ENCODE measurements at places on chromosomes 13 and 19.

DNA sequence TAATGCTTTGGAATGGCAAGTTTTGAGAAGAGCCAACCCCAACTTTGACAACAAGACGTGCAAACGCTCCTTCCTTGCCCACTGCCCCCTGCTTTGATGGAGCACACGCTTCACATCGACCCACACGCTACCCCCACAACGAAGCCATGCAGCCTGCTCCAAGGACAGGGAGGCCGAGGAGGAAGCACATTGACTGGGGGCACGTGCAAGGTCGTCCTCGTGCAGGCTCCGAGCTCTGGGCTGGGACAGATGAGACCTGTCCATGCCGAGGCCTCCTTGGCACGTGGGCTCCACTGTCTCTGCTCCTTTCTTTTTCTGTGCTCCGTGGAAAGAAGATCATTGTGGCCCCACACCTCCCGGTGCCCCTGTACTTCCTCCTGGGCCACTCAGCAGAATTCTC lies 309.0 kb downstream of the TEX29 start:
- DNase-seq: no peak

DNA sequence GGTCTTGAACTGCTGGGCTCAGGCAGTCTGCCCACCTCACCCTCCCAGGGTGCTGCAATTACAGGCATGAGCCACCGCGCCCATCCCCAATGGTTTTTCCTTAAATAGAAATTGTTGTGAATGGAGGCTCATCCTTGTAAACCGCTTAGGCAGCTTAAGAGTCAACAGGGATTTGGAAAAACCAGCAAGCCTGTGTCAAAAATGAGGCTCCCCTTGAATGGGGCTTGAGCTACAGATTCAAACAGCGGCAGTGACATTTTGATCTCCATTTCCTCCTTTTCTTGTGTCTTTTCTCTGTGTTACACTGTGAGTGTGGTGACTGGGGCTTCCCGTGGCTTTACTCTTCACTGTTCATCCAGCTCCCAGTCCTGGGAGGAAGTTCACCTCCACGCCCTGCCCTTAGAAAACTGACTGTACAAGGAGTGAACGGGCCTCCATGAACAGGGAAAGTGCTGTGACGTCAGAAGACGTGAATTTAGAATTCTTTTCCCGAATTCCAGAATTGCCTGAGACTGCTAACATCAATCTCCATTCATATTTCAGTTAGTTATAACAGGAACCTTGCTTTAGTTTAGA lies 15.3 kb upstream of the RAB8A start:
- DNase-seq: no peak

GRCh38 chr19:18109733-18110608 lies 12.4 kb downstream of the MAST3 start:
- peak; percentile 38 for DNase-seq

GRCh38 chr19:51321799-51322198 lies 10.4 kb downstream of the IGLON5 start:
- DNase-seq: no peak

DNA sequence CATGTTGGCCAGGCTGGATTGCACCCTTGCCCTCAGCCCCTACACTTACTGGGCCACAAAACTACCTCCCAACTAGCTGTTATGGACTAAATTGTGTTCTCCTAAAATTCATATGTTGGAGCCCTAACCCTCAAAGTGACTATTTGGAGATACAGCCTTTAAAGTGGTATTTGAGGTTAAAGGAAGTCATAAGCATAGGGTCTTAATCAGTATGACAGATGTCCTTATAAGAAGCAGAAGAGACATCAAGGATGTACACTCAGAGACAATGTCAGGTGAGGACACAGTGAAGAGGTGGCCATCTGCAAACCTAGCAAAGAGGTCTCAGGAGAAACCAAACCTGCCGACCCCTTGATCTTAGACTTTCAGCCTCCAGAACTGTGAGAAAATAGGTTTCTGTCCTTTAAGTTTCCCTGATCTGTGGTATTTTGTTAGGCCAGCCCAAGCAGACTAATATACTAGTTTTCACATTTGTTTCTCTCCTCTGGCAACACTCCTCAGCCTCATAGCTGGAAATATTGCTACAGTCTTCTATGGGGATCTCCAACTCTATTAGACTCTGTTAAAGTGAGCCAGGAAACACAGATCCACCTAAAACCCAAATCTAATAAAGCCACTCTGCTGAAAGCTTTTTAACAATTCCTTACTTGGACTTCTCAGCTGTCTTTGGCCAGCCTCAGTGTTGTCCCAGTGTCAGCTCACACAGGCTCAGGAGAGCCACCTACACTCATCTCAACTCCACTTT lies 256.5 kb downstream of the TBC1D4 start:
- no peak for DNase-seq

- no peak for DNase-seq
Measured at GRCh38 chr13:86403181-86403580, 604.0 kb upstream of the SLITRK6 start.

DNA sequence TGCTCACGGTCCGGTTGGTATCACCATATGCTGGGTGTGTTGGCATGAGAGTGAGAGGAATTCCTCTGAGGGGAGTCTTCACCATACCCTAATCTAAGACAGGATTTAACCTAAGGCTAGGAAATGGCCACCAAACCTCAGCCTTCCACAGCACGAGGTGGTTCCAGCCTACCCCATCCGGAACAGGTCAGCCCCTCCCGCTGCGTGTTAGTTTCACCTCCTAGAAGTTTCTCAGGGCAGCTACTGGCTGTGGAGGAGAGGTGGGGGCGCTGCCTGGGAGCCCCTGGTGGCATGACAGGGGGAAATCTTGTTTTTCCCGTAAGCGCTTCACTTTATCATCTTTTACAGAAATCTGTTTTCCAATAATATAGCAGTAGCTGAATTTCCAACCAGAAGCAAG lies 55.1 kb downstream of the RGCC start:
- no peak for DNase-seq

DNA sequence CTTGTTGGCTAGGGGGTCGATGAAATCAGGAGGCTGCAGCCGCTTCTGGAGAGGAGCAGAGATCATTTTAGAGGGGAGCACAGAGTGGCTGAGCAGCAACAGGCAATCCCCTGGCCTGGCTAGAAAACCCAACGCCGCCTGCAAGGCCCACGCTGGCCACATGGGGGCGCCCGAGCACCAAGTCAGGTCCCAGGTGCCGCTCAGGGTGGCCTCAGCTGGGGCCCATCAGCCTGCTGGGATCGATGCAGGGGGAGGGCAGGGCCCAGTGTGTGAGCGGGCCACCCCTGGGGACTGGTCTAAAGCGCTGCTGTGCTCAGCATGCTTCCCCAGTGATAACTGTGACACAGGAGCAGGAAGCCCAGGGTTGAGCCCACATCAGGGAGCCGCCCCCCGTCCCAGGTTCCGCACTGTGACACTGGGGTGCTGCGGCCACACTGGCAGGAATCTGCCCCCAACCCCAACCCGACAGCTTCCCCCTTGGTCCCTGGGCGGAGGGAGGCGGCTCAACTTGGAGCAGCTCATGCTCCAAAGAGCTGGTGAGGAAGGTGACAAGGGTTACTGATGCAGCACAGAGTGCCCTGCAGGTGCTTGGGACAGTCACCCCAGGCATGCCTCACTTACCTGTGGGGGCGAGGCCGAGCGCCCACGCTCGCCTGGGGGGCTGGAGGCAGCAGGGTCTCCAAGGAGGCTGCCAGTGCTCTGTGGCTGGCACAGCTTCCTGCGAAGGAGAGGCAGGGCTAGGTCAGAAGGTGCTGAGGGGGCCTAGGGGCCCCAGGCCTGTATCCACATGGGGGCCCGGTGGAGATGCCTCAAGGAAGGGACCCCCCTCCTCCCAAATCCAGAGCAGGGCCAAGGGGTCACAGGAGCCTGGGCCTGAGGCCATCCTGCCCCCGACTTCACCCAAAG lies 13.3 kb upstream of the ISYNA1 start:
- peak; percentile 81 for DNase-seq

DNA sequence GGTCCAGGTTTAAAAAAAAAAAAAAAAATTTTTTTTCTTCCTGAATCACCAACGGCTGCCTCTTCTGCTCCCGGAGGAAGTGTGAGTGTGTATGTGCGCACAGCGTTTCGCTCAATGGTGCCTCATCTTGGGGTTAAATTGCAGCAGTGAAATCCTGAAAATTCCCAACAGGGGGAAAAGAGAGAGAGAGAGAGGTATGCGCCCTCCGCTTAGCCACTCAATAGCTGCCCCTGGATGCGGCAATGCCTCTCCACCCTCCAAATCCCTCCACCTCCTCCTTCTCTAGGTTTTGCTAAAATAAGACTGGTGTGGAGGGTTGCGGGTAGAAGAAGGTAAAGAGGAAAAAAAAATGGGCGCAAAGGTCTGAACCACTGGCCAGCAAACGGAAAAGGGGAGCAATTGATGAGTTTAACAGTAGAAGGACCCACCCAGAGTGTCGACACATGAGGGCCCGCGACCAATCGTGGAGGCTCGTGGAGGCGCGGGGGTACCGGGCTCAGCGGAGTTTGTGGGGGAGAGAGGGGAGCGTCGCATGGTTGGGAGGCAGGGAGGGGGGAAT lies 853 bp upstream of the CACNA1A start:
- DNase-seq: no peak
